ENCODE measurements at places on chromosomes 3 and 15. TPM values are rescaled to one million over a fixed set of nuclear protein-coding genes. Genes with fewer than 3 reads are reported as not detected.

- no peaks in the 10 kb centered on the region for H3K36me3 ChIP-seq
- H3K27me3 ChIP-seq: peaks cover 14% of the 10 kb centered on the region
- no peak overlapping the region for H3K27ac ChIP-seq
- H3K4me3 ChIP-seq: no peak overlapping the region
- DNase-seq: no peak
- H3K4me1 ChIP-seq: peaks cover 19% of the 10 kb centered on the region
Observed at GRCh38 chr15:74767167-74768098, 14.4 kb upstream of the CSK start.

GRCh38 chr3:23981955-23982354 is 36.9 kb downstream of the NR1D2 start:
- no peak overlapping the region for H3K27ac ChIP-seq
- H3K4me1 ChIP-seq: peaks cover 9% of the 10 kb centered on the region

DNA sequence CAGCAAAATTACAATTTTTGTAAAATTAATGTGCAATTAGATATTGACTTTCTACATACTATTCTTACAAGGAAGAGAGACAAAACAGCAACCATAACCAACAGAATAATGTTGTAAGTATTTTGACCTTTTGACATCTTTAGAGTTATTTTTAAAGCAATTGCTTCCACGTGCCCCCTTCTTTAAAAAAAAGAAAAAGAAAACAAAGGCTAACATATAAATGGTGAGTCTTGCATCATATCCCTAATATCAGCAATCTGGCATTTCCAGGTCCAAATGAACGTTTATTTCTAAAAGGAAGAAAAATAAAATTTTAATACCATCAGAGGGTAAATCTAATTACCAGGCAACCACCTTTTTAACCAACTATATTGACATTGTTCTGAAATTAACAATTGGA is 19.3 kb upstream of the STRIT1 start:
- no peak overlapping the region for H3K27ac ChIP-seq
- DNase-seq: no peak
- H3K36me3 ChIP-seq: no peaks in the 10 kb centered on the region
- H3K27me3 ChIP-seq: no peaks in the 10 kb centered on the region
- no peak overlapping the region for H3K4me3 ChIP-seq

GRCh38 chr15:100008258-100008657 is 275.0 kb upstream of the LYSMD4 start:
- H3K36me3 ChIP-seq: no peaks in the 10 kb centered on the region
- H3K4me1 ChIP-seq: no peaks in the 10 kb centered on the region
- no peaks in the 10 kb centered on the region for H3K27me3 ChIP-seq
- no peak for DNase-seq
- H3K27ac ChIP-seq: no peak overlapping the region

- H3K4me3 ChIP-seq: no peak overlapping the region
- no peak overlapping the region for H3K27ac ChIP-seq
- no peaks in the 10 kb centered on the region for H3K27me3 ChIP-seq
- H3K4me1 ChIP-seq: peaks cover 10% of the 10 kb centered on the region
Observed at GRCh38 chr3:20904671-20905070, 718.7 kb upstream of the SGO1 start.

DNA sequence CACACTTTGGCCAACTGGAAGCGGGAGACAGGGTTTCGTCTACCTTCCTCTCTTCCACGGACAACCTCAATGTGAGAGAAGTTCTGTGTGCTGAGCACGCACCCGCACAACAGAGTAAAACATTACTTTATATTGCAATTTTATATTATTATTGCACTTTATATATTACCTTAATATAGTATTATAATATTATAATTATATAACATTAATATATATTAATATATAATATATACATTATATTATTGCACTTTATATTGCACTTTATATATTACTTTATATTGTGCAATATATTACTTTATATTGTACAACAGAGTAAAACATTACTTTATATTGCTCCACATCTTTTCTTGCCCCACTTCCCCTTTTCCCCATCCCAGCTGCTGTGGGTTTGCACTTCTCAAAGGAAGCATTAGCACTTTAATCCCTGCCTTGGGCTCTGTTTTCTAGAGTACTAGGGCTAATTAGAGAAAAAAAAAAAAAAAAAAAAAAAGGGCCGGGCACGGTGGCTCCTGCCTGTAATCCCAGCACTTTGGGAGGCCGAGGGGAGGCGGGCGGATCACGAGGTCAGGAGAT is 76.4 kb upstream of the SLC4A7 start:
- H3K27ac ChIP-seq: no peak overlapping the region
- DNase-seq: no peak
- no peaks in the 10 kb centered on the region for H3K27me3 ChIP-seq
- H3K4me3 ChIP-seq: no peak overlapping the region
- peaks cover 19% of the 10 kb centered on the region for H3K4me1 ChIP-seq

DNA sequence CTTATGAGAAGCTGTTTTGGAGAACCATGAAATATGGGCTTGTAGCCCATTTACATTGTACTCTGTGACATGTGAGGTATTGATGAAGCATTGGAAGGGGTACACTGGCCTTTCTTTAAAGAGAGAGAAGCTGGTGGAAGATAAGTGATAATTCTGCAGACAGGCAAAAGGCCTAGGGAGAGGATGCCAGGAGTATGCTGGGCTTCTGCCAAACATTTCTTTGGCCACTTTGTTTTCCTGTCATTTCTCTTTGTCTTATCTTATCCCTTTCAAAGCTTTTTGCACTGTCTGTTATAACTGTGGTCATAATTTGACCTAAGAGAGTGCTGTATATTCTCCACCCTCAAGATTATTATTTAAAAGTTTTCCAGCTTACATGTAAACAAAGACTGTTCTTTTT is 109.6 kb upstream of the SEMA6D start:
- H3K27me3 ChIP-seq: no peaks in the 10 kb centered on the region
- no peak for DNase-seq
- H3K4me3 ChIP-seq: no peak overlapping the region
- H3K36me3 ChIP-seq: no peaks in the 10 kb centered on the region

The SPATA16 gene
- 0.44 TPM for total RNA-seq

The BMF gene
- 36.9 TPM for total RNA-seq

The UROC1 gene
- total RNA-seq: not detected
